ENCODE measurements at places on chromosomes 7 and 10.

GRCh38 chr10:37434091-37434490 lies 308.7 kb downstream of the ANKRD30A start:
- DNase-seq, result peak; percentile 3

DNA sequence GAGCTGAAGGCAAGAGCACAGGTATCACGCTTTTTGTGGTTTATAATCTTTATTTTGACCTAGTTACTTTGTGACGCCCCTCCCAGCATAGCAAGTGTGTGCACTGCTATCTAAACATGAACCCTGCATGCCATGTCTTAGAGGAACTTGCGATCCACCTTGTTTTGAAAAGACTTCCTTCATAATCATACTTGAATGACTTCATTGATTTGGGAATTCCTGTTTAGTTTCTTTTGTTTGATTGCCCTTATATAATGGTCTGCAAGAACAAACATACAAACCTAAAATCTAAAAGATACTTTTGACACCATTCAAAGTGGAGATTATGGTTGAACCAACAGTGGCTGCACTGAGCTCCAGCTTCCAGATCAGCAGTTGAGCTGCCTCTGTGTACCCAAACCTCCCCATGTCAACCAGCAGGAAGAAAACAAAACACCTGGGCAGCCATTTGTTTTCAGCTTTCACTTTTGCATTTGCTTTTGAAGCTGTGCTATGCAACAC lies 132.6 kb downstream of the CELF2 start:
- DNase-seq, result no peak

GRCh38 chr7:156499247-156499881 lies 141.2 kb upstream of the RNF32 start:
- no peak for DNase-seq

- no peak for DNase-seq
These were observed 40.4 kb downstream of the SCIN start for GRCh38 chr7:12610899-12611298.

DNA sequence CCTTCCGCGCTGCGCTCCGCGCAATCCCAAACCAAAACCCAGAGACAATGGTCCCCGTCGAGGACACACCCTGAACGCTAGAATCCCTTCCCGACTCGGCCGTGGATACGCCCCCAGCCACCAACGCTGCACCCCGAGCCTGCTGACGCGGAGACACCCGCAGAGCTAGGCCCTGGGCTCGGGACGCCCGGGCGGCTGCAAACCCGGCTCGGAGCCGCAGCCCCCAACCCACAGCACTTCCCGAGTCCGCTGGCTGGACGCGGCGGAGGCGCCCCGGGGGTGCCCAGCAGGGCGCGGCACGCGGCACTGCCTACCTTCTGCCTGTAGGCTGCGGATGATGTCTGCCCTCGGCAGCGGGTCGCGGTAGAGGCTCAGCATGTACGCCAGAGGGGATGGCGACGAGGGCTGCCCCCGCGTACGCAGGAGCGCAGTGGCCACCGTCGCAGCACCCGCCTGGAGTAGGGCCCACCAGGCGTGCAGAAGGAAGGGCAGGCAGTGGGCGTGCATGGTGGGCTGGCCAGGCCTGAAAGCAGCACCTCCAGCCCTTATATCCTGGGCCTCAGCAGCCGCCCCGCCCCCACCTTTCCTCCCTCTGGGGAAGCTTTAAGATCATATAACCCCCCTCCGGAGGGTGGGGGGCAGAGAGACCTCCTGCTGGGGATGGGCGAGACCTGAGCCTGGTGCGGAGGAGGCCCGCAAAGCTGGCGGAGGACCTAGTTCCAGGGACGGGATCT lies at the start of gene NODAL:
Gene NODAL (minus strand): TSS at position 521 of the 734 bp plus-strand sequence. CDS start 14 bp downstream, at position 507.
- no peak for DNase-seq

DNA sequence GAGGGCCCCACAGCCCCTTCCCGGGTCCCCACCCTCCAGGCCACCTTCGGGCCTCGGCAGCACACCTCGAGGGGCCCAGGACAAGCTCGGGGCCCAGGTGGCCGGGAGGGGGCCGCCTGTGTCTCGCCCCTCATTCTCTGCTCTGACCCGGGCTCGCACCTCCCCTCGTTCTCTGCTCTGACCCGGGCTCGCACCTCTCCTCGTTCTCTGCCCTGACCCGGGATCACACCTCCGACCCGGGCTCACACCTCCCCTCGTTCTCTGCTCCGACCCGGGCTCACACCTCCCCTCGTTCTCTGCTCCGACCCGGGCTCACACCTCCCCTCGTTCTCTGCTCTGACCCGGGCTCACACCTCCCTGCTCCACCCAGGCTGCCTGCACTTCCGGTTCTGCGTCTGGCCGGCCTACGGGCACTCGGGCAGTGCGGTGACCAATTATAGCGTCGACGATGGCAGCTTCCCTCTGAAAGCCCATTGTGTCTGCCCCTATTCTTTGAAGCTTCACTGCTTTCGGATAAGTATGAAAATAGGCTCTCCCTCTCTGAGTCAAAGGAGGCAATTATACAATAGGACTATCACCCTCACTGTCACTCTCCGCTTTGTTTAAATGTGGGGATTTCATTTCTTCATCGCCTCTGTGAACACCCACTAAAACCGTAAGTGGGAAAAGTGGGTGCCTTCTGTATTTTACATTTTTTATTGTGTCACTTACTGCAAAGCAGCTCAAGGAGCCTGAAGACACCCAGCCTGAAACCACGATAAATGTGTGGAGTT lies 457.4 kb downstream of the DNAJB6 start:
- no peak for DNase-seq

GRCh38 chr10:33252794-33253203 lies 81.7 kb downstream of the NRP1 start:
- DNase-seq, result peak; percentile 79

DNA sequence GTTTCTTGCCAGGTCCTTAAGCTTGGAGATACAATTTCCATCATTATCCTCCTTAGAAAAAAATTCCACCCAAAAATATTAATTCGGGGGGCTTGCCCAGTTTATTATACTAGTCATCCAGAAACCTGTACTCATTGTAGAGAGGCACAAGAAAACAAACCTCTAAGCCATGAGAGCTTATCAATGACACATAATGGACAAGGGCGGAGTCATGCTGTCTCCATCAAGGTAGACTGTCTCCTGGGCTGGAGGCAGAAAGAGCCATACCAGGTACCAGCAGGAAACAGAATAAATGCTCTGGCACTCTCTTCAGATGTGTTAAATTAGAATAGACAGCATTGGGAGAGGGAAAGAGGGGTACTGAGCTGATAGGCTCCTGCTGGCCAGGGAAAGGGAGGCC lies 69.8 kb upstream of the GSDME start:
- no peak for DNase-seq

- DNase-seq, result peak; percentile 96
These were observed 18.7 kb upstream of the ARHGAP12 start for GRCh38 chr10:31947144-31947926.

DNA sequence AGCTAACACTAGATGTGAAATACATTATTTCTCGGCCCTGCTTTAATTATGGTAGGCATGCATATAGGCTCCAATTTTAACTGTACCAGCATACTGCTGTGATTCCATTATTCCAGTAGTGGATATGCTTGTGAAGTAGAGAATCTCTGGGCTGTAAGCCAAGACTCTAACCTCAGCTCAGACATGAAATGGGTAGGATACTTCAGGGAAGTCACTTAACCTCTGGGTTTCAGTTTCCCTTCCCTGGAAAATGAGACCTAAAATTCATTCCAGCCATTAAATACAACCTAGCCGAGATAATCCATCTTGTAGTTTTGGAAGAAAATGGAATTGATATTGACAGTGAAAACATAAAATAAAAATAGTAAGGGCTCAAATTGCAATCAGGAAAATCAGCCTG lies 59.6 kb upstream of the TRIL start:
- peak; percentile 16 for DNase-seq

DNA sequence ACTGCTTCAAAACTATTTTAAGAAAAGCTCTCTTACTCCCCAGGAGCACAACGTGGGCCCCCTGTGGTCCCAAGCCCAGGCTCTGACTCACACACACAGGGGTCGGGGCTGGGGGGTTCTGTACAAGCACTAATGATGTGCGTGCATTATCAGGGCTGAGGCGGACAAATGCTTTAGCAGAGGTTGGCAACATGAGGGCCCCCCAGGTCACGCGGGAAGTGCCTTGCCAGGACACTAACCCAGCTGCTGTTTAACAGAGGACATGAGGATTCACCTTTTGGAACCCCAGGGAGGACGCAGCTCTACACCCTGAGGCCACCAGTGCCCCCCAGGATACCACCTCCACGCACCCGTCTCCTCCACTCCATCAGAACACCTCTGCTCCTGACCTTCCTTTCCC lies 342.8 kb downstream of the DNAJB6 start:
- no peak for DNase-seq

DNA sequence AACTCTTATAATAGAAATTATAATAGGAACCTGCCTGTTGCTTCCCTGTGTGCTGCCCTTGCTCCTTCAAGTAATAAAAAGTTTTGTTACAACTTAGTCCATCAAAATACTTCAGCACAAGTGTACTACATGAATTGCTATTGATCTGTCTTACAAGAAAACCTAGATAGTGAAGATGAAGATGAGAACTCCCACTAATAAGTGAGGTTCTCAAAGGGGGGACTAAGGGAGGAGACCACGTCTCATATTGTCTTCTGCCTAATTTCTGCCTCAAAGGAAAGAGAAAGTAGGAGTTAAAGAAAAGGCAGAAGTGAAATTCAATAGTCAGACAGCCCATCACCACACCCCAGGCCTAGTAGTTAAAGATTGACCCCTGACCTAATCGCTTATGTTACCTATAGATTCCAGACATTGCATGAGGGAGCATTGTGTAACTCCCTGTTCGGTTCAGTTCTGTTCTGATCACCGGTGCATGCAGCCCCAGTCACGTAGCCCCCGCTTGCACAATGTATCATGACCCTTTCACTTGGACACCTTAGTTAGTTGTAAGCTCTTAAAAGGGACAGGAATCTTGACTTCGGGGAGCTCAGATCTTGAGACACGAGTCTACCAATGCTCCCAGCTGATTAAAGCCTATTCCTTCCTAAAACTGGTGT lies 18.2 kb upstream of the CHST3 start:
- no peak for DNase-seq

GRCh38 chr10:49322371-49323170 lies 23.6 kb downstream of the C10orf71 start:
- no peak for DNase-seq

GRCh38 chr7:114921631-114922025 lies 266 bp upstream of the MDFIC start:
- DNase-seq, result no peak

DNA sequence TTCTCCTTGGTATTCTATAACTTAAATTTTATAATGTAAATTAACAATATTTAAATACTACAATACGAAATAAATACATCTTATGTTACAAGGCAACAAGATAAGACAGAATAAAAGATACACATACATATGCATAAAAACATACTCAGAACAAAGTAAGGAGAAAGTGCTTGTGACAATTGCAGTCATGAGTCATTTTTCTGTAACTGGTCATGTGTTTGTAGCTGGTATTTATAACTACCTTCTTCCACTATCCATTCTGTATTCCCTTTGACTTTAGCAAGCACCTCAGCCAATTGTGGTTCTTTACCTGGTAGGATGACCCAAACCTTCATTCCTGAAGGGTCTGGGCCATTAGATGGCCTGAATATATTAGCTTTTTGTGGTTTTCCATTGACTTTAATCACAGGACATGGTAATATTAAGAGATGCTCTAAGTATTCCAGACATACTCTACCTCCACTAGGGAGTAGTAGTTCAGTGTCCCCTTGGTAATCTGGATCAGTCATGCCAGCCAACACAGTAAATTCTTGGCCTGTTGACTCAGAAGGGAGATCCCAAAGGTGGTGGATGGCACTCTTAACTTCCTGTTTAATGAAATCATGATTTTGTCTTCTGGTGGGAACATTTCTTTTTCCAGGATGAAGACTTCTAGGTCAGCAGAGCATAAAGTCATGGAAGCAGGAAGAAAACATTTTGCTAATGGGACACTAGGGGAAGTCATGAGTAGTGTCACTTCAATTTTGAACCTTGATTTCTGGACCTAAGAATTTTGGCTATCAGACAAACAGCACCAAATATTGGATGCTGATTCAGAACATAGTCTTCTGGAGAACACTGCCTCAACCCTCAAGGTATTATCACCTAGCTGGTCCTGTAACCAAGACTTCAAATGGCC lies 733.7 kb upstream of the IGFBP3 start:
- peak; percentile 15 for DNase-seq

DNA sequence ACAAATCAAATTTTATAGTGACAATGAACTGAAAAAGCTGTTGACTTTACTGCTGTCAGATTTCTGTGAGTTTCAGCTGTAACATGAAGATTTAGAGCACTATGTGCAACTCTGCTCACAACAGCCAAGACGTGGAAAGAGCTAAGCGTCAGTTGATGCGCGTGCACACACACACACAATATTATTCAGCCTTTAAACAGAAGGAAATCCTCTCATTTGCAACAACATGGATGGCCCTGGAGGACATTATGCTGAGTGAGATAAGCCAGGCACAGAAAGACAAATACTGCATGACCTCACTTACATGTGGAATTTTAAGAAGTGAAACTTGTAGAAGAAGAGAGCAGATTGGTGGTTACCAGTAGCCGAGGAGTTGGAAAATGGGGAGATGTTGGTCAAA lies 82.8 kb upstream of the FRMD4A start:
- no peak for DNase-seq

DNA sequence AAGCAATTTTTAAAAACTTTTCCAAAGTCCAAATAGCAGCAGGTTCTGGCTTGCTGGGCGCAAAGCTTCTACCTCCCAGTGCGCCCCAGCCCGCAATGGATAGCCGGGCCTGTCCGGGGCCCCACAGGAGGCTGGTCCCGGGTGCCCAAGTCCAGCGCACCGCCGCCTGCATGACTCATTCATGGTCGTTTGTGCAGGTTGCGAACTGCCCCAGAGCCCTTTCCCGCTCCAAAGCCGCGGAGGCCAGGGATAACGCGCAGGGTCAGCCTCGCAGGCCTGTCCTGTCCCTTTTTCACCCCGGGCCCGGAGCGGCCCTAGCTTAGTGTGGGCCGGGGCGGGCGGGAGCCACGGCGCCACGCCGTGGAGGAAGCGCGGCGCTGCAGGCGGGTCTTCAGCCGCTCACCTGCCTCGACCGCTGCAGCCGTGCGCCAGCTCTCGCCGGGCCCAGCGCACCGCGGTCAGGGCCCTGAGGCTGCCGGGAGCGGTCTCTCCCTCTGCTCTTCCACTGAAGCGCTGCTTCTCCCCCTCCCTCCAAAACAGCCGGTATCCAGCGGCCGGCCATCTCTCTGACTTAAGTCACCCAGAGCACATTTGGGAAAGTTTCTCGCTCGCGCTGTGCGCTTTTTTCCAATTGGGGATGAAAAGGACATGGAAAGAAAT lies 1.7 kb upstream of the EGR2 start:
- DNase-seq, result peak; percentile 57

GRCh38 chr7:44321796-44322195 lies 3.6 kb downstream of the CAMK2B start:
- no peak for DNase-seq

All from AG10803 (cell line).